ELF-1 (cell line): ENCODE measurements at places on chromosomes 11 and 22.

GRCh38 chr22:29393019-29393608 is 4.7 kb upstream of the AP1B1 start:
- no peak for DNase-seq

GRCh38 chr22:36741204-36741793 is 34.6 kb downstream of the IFT27 start:
- peak; percentile 43 for DNase-seq

DNA sequence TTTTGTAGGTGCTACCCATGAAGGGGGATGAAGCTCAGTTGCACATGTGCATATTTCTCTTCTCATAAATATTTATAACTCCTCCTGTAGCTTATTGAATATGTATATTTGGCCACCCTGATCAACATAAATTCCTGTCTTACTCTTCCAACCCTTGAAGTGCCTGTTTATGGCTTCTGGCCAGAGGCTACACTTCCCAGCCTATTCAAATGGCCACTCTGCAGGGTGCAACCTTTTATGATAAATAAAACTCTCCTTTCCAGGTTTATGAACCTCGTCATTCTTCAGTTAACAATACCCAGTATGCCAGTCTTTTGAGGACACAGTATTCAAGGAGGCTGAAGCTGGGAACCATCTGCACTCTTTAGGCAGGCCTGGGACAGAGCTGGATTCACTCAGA is 2.6 kb upstream of the RTL6 start:
- DNase-seq = no peak

DNA sequence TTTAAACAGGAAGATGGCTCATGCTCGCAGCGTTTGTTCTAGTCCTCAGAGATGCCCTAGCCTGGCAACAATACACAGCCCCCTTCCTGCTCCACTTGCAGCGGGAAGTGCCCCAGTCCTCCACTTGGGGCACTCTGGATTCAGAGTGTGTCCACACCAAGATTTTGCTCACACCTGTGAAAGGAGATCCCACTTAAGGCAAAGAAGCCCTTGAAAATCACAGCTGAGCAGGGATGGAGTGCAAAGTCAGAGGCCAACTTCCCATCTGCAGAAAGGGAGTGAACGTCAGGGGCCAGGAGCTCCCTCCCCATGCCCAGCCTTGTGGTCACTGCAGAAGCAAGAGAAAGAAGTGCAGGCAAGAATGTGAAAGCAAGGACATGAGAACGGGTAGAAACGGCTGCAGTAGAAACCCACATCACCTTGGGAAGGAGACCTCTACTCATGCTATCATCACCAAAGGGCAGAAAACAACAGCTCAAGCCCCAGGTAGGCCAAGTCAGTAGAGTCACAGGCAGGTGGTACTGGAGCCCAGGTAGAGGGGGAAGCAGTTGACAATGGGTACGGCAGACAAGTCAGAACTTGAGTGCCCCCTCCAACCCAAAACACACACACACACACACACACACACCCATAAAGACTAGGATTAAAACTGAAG is 157.4 kb downstream of the BUD13 start:
- no peak for DNase-seq

DNA sequence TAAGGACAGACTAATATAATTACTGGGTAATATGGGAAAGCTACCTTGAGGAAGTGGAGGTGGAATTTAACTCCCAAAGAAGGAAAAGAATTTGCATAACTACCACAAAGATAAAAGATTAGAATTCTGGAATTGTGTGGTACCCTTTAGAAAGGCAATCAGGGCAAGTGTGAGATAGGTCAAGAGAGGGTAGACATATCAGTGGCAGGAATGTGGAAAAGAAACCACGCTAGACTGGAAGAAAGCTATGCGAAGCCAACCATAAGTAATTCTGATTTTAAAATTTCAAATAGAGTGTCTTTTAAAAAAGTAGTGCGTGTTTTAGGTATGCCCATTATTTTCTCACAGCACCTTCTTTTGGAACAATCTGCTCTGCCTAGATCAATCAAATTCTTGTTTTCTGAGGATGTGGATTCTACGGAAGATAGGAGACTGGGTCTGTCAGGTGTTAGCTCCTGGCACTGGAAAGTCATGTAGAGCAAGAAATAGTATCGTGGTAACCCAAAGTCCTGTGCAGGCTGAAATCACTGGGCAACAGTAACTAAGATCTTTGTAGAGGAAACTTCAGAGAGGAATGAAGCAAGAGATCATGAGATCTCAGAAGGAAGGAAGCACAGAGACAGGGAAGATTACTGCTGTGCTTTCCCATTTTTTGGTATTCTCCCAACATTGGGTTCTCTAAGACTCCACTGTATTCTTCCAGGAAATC is 111.3 kb upstream of the MTMR2 start:
- no peak for DNase-seq
